Stimulated activated CD4-positive, alpha-beta T cell treated with anti-CD3 and anti-CD28 coated beads, Interleukin-2, amount 100 ng/mL, for 24 hours (primary cell): ENCODE measurements at places on chromosomes 4 and X.
A peak's percentile ranks its signal among the peaks of the same experiment; 100 is the strongest.

- no peak for DNase-seq
Measured at GRCh38 chr4:33837043-33837838, 2407.1 kb downstream of the ARAP2 start.

DNA sequence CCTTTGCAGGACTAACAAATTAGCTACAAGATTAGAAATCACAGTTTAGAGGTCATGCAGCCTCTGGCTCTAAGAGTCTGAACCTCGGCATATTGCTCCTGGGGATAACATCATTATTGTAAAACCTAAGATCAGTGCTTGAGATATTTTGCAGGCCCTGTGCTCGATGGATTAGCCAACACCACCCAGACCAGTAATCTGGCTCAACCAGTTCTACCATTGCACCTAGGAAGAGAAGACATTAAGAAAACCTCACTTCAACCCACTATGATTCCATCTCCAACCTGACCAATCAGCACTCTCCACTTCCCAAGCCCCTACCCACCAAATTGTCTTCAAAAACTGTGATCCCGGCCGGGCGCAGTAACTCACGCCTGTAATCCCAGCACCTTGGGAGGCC is 43.6 kb downstream of the WFS1 start:
- no peak for DNase-seq

DNA sequence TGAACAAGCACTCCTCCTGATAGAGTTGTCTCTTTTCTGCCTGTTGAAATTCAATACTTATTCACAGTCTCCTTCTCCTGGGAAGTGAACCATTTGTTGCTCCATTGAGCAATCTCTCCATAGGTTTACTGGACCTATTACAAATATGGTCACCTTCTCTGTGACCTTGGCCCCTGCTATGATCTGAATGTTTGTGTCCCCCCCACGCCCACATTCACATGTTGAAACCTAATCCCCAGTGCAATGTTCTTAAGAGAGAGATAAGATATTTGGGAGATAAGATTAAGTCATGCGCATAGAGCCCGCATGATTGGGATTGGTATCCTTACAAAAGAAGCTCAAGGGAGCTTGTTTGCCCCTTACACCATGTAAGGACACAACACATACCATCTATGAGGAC is 54.1 kb upstream of the GABRE start:
- DNase-seq, result no peak

DNA sequence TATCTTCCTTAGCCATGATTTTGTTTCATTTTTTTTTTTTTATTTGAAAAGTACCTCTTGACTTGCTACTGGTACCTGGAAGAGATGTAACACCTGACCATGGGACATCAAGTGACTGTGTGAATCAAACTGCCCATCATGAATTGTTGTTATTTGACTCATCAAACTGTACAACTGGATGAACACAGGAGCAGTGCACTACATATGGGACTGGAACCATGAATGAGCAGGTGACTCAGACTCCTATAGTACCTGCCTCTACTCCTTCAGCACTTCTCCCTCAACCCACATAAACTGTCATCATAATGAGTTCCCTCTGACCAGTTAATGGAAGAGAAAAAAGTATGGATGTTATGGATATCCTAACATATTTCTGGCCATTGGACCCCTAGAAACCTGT is 15.9 kb upstream of the UBE2D3 start:
- DNase-seq, result no peak

DNA sequence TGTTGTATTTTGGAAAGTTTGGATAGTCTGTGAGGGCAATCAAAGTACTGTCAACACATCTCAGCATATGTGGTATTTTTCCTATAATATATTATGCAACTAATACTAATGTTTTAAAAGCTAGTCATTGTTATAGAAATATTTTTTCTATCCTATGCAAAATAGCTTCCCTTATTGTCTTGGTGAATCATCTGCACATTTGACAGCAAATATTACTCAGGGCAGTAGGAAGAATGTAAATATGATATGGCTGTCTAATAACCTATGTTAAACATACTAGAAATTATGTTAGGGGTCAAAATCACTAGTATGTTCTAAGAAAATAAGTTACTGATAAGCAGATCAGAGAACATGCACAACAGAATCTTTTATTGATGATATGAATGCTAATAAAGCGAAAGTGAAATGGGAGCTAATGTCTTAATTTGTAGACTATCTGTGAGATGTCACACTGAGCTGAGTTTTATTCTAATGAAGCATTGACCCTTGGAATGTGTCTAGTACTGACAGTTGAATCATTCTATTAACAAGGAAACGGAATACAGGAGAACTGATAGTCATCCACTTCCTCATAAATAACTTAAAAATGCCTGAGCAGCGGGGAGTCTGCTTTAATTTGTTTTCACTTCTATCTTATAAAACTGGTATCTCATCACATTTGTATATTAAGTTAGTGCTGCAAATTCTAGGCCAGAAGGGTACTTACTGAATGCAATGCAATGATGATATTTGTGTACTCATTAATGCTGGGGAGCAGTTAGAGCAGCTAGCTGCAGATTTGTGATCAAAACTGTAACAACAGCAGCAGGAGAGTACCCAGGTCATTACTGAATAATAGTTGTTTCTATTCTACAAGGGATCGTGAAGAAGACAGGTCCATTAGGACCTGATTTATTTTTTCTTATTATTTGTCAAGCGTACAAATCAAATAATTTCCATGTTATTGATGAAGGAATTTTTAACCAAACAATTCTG is 440.3 kb upstream of the AADAT start:
- no peak for DNase-seq

GRCh38 chr4:150943818-150944217 is 71.3 kb downstream of the LRBA start:
- DNase-seq, result peak; percentile 19

DNA sequence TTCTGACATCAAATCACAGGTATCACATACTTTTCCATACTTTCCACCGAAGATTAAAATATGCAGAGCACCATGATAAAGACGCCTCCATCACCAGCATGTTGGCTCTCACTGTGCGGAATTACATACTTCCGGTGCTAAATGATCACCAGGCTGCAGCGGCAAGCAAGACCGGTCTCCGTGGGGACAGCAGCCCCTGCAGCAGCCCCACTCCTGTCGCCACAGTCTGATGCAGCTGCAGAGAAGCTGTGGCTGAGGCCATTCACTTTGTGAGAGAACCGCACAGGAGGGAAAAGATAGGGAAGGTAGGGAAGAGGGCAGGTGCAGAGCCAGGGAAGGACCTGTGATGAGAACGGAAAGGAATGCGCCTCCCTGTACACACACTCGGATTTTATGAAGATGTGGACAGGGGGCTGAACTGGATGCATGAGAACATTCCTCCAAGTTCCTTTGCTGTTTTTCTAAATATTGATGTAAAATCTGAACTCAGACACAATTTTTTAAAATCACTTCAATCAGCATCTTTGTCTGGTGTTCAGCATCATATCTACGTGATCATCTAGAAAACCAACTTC is 38.3 kb downstream of the AFAP1 start:
- DNase-seq, result no peak

DNA sequence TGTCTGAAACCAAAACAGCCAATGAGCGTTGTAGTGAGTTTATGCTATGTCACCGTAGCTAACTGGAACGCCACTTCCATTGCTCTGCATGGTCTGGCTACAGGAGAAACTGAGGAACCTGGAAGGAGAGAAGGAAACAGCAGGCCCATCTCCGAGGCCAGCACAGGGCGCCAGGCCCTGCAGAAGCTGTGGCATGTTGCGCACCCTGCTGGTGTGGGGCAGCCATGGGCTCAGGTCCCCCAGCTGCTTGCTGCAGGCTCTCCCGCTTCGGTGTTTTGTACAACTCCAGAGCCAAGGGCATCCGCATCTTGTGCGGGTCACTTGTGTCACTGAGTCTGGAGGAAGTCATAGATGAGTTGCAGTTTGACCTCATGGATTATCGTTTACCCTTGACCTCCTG is 89.2 kb downstream of the AFAP1 start:
- DNase-seq, result no peak

- DNase-seq, result no peak
Measured at GRCh38 chrX:40434947-40435346, 145.8 kb upstream of the ATP6AP2 start.

DNA sequence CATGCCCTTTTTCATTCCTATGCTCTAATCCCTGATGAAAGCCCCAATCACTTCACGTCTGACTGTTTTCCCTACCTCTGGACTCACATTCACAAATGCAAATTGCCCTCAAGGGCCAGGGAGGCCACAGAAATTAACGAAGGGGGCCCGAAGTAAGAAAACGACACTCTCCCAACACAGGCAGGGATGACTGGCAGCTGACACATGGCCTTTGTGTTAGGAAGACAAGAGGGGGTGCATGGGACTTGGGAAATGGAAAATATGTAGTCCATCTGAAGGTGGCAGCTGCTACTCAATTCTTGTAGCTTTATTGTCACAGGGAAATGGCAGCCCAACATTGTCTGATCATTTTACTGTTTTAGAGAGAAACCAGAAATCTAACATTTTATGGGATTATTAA is 12.3 kb upstream of the SPARCL1 start:
- DNase-seq, result no peak

DNA sequence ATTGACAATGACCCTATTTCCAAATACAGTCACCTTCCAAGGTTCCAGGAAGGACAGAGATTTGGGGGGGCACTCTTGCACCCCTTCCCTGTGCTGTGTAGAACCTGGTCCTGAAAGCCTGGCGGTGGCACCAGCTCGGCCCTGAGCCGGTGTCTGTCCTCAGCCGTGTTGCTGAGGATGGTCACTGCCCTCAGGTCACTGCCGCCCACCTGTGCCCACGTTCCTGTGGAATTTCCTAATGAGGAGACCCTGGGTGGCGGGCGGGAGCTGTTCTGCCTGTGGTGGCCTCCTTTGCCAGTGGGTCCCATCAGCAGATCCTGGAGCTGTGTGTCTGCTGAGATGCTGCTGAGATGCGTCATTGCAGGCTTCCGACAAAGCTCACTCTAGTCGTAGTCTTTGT is 32.9 kb downstream of the NELFA start:
- no peak for DNase-seq

GRCh38 chr4:124334119-124334518 is 378.4 kb downstream of the ANKRD50 start:
- DNase-seq, result no peak

DNA sequence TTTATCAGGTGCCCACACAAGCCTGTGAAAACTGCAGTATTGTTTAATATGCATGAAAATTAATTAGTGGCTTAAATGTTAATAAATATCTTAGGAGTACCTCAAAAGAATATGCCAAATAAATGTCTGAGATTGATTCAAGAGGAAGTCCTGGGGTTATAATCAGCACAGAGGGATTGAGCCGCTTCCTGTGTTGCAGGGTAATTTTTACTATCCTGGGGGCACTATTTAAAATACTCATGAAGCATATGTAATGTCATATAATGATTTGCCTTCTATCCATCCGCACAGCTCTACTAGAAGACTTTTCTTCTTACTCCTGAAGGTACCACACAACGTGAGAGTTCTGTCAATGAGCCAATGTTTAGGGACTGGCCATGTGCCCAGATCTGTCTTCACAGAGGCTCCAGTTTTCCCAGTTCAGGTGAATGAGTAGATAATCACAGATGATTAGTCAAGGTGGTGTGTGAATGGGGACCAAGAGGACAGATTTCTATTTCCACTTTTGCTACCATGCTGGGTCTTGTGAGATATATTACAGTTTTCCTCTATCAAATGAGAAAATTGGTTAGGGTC is 233.3 kb downstream of the USP46 start:
- DNase-seq, result no peak

DNA sequence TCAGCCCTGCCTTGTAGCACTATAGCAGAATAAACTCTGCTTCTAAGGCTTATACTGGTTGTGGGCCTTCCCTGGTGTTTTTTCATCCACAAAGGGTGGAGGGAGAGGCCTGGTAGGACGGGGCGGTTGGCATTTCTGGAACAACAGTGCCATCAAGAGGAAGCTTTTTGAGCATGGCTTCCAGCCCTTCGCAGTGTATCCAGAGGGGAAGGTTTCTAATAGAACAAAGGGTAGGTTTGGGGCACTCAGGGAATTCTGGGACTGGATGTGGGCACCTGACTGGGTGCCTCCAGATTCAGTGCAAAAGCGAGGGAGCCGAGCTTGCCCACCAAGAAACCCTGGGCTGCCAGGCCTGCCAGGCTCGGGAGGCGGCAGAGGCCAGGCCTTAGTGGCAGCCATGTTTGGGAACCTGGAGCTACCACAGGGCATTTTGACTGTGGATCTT is 229.6 kb upstream of the AGTR2 start:
- no peak for DNase-seq

DNA sequence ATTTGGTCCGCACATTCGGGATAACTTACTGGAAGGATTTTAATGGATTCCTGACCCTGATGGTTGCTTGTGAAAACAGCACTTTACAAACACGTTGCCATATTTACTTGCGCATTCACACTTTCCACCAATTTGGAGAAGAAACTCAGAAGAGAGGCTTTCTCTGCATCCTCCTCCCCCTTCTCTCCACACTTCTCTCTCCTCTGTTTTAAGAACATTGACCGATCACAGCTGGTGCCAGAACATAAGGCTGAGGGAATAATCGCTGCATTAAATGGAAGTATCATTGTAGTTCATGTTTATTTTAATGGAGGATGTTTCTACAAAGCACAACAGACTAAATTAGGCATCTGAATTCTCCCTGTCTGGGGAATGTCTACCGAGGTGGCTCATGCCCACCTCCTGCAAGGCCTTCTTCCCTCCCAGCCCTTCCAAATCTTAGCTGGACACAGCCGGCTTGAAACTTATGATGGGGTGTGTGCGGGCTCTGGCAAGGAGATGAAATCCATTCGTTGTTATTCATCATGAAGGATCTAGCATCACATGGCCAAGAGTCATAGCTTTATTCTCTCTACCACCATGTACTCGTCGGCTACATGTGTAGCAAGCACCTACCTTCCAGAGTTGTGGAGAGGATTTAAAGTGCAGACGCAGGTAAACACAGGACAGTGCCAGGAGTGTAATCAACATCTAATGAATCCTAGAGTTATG is 204.1 kb downstream of the LDB2 start:
- no peak for DNase-seq

DNA sequence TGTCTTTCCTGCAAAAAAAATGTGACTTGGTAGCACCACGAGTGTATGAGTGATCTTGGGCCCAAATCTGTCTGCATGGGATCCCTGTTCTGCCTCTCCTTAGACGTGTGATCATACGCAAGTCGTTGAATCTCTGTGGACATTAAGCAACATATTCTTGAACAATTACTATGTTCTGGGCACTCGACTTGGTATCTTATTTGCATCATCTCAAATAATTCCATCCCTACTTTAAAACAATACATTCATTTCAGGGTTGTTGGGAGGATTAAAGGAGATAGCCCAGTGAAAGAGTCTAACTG is 145.4 kb upstream of the CPEB2 start:
- DNase-seq, result no peak

- DNase-seq, result no peak
Measured at GRCh38 chrX:118862091-118862490, 38.5 kb downstream of the ZCCHC12 start.

GRCh38 chr4:74344031-74344430 is 20.9 kb upstream of the EREG start:
- DNase-seq, result no peak

DNA sequence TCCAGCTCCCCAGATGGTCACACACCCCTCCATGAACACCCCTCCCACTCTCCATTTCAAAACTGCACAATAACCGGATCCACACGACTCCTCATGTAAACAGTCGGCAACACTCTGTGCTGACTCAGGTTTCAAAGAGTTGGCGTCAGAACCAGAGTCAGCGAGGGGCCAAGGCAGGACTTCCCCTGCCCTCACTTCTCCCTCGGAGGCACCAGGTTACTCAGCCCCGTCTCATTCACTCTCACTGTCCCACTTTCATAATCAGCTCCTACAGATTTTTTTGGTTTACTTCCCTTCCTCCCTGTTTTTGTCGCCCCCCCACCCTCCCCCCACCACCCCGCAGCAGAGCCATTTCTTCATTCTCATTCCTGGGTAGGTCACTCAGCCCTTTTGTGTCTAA is 2.7 kb upstream of the TIMP1 start:
- DNase-seq, result peak; percentile 40
